ENCODE measurements at places on chromosomes 11 and 22.

DNA sequence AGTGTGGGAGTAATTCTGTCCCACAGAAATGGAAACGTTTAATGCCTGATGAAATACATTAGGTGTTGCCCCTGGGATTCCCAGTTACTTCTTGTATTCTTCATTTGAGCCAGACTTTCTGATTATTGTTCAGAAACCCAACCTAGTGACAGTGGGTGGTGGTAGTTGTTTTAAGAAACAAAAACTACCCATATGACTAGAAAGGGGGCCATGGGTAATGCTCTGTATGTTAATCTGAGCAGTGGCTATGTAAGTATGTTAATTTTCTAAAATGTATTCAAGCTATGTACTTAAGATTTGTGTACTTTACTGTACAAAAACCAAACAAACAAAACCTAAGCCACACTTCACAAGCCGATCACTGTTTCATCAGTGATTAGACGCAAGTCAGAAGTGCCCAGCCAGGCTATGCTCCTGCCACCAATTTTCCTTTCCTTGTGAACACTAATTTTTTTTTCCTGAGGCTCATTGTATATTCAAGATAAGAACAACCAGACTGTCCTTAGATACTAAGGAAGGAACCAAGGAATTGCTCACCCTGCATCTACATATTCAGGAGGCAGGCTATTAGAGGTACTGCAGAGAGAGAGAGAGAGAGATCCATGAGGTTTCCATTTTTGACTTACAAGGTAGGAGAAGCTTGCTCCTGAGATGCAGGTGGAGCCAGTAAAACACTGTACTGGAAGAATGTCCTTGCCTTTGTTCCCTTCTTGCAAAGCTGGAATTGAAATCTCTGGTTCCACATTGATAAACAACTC is 122.7 kb downstream of the DBX1 start:
- no peak for DNase-seq
- no peaks in the 10 kb centered on the region for H3K27me3 ChIP-seq
- H3K36me3 ChIP-seq: peaks cover 11% of the 10 kb centered on the region
- peak overlapping the region; percentile 92 for H3K27ac ChIP-seq
- H3K4me3 ChIP-seq: no peak overlapping the region

DNA sequence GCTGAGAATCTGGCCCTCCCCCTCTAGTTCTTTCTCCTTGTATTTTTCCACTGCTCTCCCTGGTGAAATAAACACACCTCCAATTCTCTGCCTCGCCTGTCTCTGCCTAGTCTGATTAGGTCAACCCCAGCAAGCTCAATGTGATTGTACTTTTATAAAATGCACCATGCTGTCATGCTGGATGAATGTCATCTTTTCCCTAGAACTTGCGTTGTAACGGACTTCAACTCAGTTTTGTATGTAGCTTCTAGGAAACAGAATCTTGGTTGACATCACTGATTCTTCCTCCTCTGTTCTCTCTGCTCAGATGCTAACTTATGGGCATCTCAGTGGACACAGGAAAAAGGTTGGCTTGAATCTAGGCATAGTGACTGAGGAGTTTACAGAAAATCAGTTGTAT is 261.9 kb upstream of the ISX start:
- H3K27me3 ChIP-seq: peaks cover 8% of the 10 kb centered on the region
- H3K4me3 ChIP-seq: no peak overlapping the region
- H3K36me3 ChIP-seq: no peaks in the 10 kb centered on the region
- peaks cover 30% of the 10 kb centered on the region for H3K4me1 ChIP-seq

GRCh38 chr11:46296059-46296527 is 18.6 kb downstream of the CREB3L1 start:
- no peaks in the 10 kb centered on the region for H3K36me3 ChIP-seq
- peak overlapping the region; percentile 97 for H3K27ac ChIP-seq
- H3K4me3 ChIP-seq: peak overlapping the region; percentile 73
- no peaks in the 10 kb centered on the region for H3K27me3 ChIP-seq
- peaks cover 50% of the 10 kb centered on the region for H3K4me1 ChIP-seq
- no peak for DNase-seq

DNA sequence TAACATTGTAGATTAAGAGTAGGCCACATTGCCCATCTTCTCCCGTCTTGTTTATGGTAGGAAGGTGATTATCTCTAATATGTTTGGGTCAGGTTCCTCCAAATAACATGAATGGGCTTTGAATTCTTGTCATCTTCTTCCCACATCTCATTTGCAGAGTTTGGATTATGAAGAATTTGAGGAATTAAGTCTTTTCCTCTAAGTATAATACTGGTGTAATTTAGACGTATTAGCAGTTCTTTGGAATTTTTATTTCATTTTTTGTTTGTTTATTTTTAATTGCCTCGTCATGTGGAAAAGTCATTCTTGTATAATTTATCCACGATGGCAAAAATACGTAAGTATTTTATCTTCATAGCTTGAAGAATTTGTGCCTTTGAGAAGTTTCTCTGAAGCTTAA is 73.4 kb downstream of the ARHGEF12 start:
- H3K4me3 ChIP-seq: no peak overlapping the region
- H3K27ac ChIP-seq: no peak overlapping the region
- no peaks in the 10 kb centered on the region for H3K27me3 ChIP-seq
- peaks cover 6% of the 10 kb centered on the region for H3K36me3 ChIP-seq

DNA sequence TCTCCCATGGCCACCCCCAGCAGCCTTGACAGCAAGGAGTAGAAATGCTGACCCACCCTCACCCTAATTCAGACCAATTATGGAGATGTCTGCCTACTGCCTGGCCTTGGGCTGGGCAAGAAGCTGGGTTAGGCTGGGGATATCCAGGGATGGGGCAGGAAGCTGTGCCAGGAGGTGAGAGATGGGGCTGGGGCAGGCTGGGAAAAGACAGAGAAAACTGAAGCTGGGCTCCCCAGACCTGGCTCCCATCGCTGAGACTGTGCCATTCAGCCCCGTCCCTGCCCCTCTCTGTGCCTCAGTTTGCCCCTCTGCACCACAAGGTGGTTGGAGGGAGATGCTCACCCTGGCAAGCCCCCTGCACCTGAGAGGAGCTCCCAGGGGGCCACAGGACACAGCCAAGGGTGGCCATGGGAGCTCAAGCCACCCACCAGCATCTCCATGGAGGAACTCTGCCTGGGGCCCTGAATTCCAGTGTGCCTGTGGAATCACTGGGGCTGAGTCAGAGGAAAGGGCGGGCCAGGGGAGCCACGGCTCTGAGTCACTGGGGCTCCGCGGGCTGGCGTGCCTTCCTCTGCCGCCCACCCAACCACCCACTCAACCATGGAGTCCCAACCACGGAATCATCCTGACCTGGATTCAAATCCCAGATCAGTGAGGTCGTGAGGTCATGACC is 6.0 kb upstream of the CARD10 start:
- H3K36me3 ChIP-seq: no peaks in the 10 kb centered on the region
- peaks cover 2% of the 10 kb centered on the region for H3K27me3 ChIP-seq
- peaks cover 2% of the 10 kb centered on the region for H3K4me1 ChIP-seq
- no peak overlapping the region for H3K4me3 ChIP-seq
- no peak overlapping the region for H3K27ac ChIP-seq

- H3K4me1 ChIP-seq: no peaks in the 10 kb centered on the region
- H3K4me3 ChIP-seq: no peak overlapping the region
Measured at GRCh38 chr11:71425860-71426259, 22.3 kb downstream of the DHCR7 start.

GRCh38 chr22:44458044-44459020 is 39.7 kb downstream of the RTL6 start:
- no peaks in the 10 kb centered on the region for H3K4me1 ChIP-seq
- H3K4me3 ChIP-seq: no peak overlapping the region
- peaks cover 33% of the 10 kb centered on the region for H3K27me3 ChIP-seq
- no peaks in the 10 kb centered on the region for H3K36me3 ChIP-seq
- no peak overlapping the region for H3K27ac ChIP-seq
- no peak for DNase-seq

DNA sequence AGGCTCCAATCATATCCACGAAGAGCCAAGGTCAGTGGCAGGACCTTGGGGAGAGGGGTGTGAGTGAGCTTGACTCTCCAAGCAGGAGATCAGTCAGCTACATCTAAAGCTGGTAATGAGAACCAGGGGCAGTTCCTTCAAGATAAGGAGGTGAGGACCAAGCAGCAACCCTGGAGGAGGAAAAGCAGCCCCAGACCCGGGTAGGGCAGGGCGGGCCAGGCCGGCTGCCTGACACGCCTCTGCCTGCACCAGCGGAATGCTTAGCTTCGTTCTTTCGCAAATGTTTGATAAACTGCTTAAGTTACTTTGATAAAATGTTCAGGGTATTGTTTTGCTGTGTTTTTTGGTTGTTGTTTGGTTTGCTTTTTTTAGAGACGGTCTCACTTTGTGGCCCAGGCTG is 18.7 kb upstream of the FADD start:
- H3K27me3 ChIP-seq: peaks cover 6% of the 10 kb centered on the region
- no peaks in the 10 kb centered on the region for H3K36me3 ChIP-seq
- no peak for DNase-seq

DNA sequence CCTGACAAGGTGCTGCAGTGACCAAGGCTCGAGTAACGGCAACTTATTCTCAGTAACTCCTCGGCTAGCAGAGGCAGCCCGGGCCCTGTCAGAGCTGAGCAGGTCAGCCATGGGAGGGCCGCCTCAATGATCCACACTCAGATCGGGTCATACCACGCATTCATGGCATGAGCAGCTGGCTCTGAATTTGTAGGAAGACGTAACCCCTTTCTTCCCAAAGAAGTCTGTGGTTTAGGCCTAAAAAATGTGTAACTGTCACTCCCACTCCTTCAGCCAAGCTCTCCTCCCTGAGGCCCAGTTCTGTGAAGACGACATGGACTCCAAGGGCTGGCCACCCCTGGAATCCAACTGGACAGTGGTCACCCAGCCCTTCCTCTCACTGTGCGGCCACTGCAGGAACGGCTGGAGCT is 30.0 kb downstream of the PPP2R1B start:
- peaks cover 14% of the 10 kb centered on the region for H3K36me3 ChIP-seq
- DNase-seq: no peak
- peaks cover 29% of the 10 kb centered on the region for H3K4me1 ChIP-seq
- H3K27ac ChIP-seq: peak overlapping the region; percentile 93

- peaks cover 4% of the 10 kb centered on the region for H3K36me3 ChIP-seq
- peak overlapping the region; percentile 28 for H3K27ac ChIP-seq
- no peak overlapping the region for H3K4me3 ChIP-seq
Measured at GRCh38 chr11:130510407-130511006, 62.1 kb downstream of the ADAMTS15 start.

DNA sequence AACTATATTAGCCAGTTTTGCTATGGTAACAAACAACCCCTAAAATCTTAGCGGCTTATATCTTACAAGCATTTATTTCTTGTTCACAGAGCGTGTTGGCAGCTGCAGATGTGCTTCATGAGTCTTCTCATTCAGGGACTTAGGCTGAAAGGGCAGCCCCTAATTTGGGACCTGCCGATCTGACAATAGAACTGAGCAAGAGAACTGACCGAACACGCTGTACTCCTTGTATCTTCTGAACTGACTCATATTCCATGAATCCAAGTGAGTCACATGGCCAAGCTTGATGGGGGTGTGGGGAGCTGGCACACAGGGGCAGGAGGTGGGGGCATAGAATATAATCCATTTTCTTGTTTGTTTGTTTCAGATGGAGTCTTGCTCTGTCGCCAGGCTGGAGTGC is 481.7 kb upstream of the CADM1 start:
- H3K36me3 ChIP-seq: no peaks in the 10 kb centered on the region
- DNase-seq: no peak
- H3K4me1 ChIP-seq: peaks cover 6% of the 10 kb centered on the region
- H3K27ac ChIP-seq: no peak overlapping the region
- no peak overlapping the region for H3K4me3 ChIP-seq

DNA sequence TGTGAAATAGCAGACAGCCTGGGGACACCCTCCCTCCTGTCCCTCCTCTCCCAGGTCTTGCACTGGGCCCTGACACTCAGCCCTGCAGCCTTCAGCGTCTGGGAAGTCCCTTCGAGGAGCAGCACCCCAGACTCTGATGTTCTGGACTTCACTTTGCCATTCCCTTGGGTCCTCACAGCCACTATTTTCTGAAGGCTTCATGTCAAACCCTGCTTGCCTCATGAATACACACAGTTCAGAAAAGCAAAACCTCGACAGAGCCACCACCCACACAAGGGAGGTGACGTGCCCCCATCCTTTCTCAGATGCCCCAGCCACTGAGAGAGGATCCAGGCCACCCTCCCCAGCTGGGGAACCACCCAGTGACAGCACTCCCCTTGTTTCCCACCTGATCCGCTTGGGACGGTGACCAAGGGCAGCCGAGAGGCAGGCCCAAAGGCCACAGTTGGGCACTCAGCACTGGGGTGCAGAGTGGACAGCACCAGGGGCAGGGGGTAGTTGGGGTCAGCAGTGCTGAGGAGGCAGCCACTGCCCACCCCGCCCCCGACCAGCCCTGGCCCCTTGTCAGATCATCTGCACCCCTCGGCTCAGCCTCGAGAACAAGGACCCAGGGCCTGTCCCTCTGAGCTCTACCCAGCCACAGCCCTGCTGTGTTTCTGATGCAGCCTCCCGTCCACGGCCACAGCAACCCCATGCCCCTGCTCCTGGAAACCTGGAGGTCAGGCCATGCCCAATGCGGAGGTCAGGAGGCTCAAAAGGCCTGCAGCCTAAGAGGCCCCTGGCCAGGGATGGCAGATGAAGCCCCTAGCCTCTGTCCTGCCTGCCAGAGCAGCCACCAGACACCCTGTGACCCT is 3.1 kb upstream of the TNNT3 start:
- no peaks in the 10 kb centered on the region for H3K36me3 ChIP-seq
- DNase-seq: no peak
- no peak overlapping the region for H3K4me3 ChIP-seq
- peaks cover 6% of the 10 kb centered on the region for H3K4me1 ChIP-seq
- H3K27ac ChIP-seq: no peak overlapping the region
- H3K27me3 ChIP-seq: peaks cover 3% of the 10 kb centered on the region

DNA sequence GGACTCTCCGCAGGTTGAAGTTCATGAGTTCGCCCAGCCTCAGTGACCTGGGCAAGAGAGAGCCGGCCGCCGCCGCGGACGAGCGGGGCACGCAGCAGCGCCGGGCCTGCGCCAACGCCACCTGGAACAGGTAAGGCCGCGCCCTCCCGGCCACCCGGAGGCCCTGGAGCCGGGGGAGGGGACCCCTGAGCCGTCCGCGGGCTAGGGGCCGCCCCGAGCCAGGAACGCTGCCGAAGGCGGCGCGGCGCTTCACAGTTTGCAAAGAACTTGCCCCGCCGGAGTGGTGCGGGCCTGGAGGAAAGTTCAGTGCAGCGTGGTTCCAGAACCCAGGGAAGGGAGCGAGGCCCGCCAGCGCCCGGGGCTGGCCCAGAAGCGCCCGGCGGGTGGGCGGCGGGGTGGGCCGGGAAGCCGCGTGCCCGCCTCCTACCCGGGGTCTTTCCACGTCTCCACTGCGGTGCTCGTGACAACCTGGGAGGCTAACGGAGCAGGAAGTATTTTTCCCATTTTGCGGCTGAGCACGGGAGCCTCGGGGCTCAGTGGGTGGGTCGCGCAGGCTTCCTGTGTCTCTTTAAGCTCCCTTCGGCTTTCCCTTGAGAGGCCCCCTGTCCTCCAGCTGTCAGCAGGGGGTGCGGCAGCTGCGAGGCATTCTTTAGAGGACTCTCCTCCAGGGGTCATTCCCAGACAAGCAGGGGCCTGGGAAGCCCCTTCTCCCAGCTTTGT is 635 bp downstream of the PRR5 start:
- peaks cover 48% of the 10 kb centered on the region for H3K4me1 ChIP-seq
- no peak for DNase-seq
- H3K36me3 ChIP-seq: peaks cover 3% of the 10 kb centered on the region
- H3K27me3 ChIP-seq: no peaks in the 10 kb centered on the region
- H3K4me3 ChIP-seq: peak overlapping the region; percentile 81
